ENCODE measurements at places on chromosomes 6 and 20. TPM values are rescaled to one million over a fixed set of nuclear protein-coding genes. Genes with fewer than 3 reads are reported as not detected.

TSHZ2 gene
- 33.1 TPM for total RNA-seq

LRFN2 gene
- 0.13 TPM for total RNA-seq

GNAS-AS1 gene
- 1.5 TPM for total RNA-seq

OR2H2 gene
- not detected for total RNA-seq

TGM6 gene
- total RNA-seq: not detected

TPX2 gene
- 0.71 TPM for total RNA-seq

ANKRD66 gene
- not detected for total RNA-seq

ANGPT4 gene
- total RNA-seq: 0.27 TPM

NMBR gene
- 0.45 TPM for total RNA-seq

CD24 gene
- 3.3 TPM for total RNA-seq

TGM3 gene
- not detected for total RNA-seq

RAD21L1 gene
- not detected for total RNA-seq

TENT5A gene
- total RNA-seq: 24.2 TPM

MAK gene
- 0.40 TPM for total RNA-seq

RREB1 gene
- 50.6 TPM for total RNA-seq

ASF1A gene
- 15.9 TPM for total RNA-seq

NRSN1 gene
- not detected for total RNA-seq

CST5 gene
- total RNA-seq: not detected

KCNK5 gene
- 15.6 TPM for total RNA-seq

MCM9 gene
- total RNA-seq: 20.9 TPM

CCN6 gene
- 0.18 TPM for total RNA-seq

MYT1 gene
- total RNA-seq: not detected

MMS22L gene
- total RNA-seq: 8.8 TPM

RAET1L gene
- total RNA-seq: not detected

SSTR4 gene
- not detected for total RNA-seq

FABP7 gene
- total RNA-seq: not detected

LSM2 gene
- 30.1 TPM for total RNA-seq

C20orf141 gene
- total RNA-seq: not detected

MC3R gene
- total RNA-seq: not detected

DEFB114 gene
- not detected for total RNA-seq

GJE1 gene
- not detected for total RNA-seq

NOX3 gene
- not detected for total RNA-seq

FAXC gene
- total RNA-seq: 0.49 TPM

BANF2 gene
- total RNA-seq: not detected

ULBP1 gene
- not detected for total RNA-seq

SIRPD gene
- not detected for total RNA-seq

CCNC gene
- total RNA-seq: 32.5 TPM

KCNQ5 gene
- total RNA-seq: 0.49 TPM

SLC29A1 gene
- total RNA-seq: 71.7 TPM

EDN1 gene
- 35.0 TPM for total RNA-seq

HLA-G gene
- total RNA-seq: 1.2 TPM

FGD2 gene
- total RNA-seq: 19.7 TPM

BLCAP gene
- total RNA-seq: 58.4 TPM

IL17F gene
- not detected for total RNA-seq

CCDC170 gene
- total RNA-seq: 4.5 TPM

BTN1A1 gene
- total RNA-seq: not detected

REM1 gene
- total RNA-seq: 7.2 TPM

LIN28B gene
- total RNA-seq: not detected

TAP1 gene
- total RNA-seq: 32.8 TPM

OLIG3 gene
- total RNA-seq: not detected

OPRL1 gene
- 1.0 TPM for total RNA-seq

NHSL1 gene
- 18.5 TPM for total RNA-seq

FUT9 gene
- total RNA-seq: 0.27 TPM
